ENCODE measurements at places on chromosomes 6 and 20.

GRCh38 chr20:7291946-7292345, 524.5 kb downstream of the BMP2 start:
- DNase-seq: no peak

GRCh38 chr6:160207618-160208017, 51.0 kb downstream of the SLC22A2 start:
- no peak for DNase-seq

DNA sequence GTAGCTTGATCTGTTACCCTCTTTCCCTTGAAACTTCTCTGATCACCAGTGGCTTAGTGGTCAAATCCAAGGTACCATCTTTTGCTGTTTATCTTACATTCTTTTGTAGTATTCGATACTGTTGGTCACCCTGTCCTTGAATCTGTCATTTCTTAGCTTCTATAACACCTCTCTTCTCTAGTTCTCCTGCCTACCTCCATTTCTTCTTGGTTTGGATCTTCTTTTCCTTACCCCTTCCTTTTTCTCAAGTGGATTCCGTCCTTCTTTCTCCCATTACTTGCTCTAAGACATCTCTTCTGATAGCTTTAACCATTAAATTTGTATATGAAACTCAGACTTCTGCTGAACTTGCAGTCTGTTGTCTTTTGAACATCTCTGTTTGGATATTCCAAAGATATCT, 39.9 kb downstream of the QKI start:
- DNase-seq: no peak

DNA sequence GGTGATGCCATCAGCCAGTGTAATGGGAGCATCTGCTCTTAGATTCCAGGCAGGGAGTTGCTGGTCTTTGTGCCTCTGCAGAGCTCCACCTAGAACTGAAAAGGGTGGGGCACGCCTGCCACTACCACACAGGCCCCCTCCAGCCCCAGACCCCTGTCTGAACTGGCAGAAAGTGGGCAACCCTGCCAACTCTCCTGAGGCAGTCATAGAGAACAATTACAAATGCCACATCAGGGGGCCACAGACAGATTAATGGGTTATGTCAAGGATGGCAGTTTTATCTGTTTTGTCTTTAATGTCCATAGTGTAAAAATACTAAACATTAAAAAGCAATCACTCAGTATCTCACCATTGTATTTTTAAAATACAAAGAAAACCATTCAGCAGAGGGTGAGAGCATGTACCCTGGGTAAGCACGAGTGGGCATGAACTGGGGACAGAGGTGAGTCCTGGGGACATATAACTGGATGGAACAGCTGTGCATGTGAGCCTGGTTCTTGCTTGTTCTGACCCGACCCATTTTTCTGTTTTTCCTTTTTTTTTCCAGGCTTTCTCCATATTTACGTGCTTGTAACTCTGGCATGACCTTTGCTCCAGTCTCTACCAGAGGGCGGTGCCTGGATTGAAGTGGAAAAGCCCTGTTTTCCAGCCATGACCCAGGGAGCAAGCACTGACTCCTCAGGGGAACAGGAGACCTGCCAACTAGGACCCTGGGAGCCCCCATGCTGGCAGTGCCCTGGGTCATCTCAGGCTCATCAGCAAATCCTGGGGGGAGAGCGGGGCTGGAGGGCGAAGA, 8.2 kb downstream of the TRAF3IP2 start:
- no peak for DNase-seq

DNA sequence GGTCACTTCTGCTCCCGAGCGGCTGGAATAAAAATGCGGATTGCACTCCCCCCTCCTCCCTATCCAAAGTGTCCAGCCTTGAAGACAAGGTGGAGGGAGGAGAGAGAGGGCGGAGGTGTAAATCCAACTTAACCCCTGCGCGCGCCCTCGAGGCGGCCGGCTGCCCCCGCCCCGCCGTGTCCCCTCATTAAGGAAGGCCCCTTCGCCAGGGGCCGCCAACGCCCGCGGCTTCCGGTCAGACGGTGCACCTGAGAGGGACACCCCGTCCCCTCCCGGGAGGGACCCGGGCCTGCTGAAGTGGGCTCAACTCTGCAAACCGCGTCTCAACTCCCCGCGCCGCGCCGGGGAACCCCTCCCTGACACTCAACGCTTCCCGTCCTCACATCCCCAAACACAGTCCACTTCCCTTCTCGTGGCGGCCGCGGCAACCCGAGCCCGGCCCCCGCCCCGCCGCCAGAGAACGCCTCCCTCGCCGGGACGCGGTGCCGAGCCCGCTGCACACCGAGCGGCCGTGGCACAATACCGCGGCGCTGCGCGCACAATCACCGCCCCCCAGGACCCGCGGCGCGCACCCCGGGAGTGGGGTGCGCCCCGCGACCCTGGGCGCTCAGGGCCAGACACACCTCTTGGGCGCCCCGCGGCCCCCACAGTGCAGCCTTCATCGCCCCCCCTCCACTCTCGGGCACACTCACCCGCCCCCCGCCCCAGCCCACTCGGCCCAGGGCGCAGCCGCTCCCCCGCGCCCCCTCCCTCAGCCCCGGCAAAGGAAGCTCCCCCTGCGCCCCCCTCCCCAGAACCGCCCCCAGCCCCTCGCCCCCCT, 102.5 kb downstream of the NOL4L start:
- no peak for DNase-seq

GRCh38 chr6:115969207-115969929, 91.3 kb downstream of the FRK start:
- DNase-seq: no peak

- DNase-seq: no peak
Measured at GRCh38 chr6:117515326-117515725, 32.9 kb downstream of the DCBLD1 start.

- DNase-seq: no peak
Measured at GRCh38 chr6:56996401-56996800, 41.5 kb downstream of the BEND6 start.

DNA sequence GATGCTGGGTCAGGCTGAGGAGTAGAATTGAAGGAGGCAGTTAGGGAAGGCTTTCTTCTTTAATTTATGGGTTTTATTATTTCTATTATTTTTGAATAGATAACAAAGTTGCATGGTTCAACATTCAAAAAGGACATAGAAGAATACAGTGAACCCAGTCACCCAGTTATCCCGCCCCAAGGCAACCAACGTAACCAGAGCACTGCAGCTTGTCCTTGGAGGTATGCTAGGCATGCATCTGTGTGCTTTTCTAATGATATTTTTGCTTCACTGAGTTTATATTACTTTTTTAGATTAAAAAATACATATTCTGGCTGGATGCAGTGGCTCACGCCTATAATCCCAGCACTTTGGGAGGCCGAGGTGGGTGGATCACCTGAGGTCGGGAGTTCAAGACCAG, 47.4 kb upstream of the DSN1 start:
- DNase-seq: no peak

DNA sequence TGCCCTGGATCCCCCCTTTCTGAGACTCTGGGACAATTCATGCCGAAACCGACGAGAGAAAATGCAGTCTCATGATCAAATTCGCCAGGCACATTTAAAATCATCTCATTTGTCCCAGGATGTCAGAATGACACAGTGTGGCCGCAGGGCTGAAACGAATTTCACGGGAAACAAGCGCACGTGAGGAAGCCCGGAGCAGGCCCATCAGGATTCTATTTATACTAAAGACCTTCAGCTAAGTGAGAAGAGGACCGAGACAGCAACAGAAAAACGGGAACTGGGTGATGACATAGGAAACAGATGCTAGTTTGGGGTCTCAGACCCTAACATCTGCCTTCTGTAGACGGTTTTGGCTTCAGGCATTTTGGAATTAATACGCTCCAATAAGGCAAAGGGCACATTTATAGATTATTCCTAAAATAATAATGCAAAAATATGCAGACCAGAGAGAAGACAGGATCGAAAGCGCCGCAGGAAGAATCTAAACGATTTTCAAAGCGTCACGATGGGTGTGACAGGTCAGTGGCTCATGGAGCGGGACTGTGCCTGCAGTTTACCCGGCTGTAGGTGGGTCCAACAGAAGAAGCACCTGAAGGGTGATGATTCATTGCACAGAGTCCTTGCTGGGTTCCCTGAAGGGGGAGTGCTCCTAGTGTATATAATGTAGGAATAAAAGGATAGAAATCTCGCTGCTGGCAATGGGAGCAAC, 80.8 kb upstream of the MPC1 start:
- DNase-seq: no peak

GRCh38 chr6:111691345-111692225, 85.9 kb upstream of the TRAF3IP2 start:
- no peak for DNase-seq

GRCh38 chr20:45069261-45069660, 31.7 kb downstream of the KCNS1 start:
- no peak for DNase-seq

DNA sequence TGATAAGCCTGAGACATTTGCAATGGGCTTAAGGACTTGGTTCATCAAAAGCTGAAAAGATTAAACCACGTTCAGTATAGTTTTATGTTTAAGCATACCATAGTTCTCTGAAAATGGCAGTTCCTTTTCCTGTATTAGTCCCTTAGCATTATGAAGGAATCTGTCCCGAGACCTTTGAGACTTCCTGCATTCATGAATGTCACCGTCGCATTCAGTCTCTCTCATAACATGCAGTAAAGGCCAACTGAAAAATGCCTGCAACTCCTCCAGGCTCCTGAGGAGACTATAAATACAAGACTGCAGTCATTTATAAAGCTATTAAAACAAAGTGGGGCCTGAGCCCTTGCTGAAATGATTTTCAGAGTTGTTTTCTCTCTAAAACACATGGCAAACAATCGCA, 129.1 kb downstream of the SYCP2 start:
- DNase-seq: no peak

DNA sequence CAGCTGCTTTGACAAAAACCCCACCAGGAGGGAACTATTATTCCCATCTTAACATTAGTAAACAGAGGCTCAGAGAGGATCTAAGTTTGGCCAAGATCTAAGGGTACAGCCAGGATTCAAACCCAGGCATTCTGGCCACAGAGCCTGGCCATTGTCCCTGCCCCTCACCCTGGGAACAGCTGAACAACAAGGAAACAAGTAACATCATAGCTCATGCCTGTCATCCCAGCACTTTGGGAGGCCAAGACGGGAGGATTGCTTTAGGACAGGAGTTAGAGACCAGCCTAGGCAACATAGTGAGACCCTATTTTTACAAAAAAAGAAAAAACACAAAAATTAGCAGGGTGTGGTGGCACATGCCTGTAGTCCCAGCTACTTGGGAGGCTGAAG, 27.5 kb downstream of the TOX2 start:
- no peak for DNase-seq

DNA sequence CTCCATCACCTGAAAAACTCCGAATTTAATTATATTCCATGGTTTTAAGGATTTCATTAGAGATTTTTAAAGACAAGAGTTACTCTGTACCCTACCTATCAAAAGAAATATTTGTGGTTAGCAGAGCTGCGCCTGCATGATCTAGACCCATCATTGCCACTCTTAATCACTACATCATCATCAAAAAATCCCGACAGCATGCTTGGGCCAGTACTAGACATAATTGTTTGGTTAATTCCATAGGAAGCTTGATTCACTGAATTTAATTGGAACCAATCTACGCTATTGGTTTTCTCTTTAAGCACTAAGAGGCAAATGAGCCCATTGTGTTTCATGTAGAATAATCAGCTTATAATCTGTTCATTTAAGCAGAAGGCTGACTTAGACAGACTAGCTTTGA, 33.4 kb upstream of the RNF217 start:
- DNase-seq: no peak

DNA sequence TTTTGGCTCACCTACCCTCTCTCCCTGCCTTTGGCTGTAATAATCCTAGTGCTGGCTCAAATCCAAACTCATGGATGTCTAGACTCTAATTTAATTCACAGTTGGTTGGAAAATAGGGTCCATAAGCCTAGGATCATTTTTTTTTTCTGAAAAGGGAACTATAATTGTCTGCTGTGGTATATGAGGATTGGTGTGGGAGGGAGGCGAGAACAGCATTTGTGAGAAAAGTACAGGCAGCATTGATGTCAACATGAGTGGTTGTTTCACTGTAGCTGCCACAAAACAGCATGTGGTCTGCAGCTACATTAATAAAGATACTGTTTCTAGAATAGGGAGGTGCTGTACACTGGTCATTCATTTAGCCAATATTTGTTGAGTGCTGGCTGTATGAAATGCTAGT, 18.6 kb upstream of the POLR1H start:
- DNase-seq: no peak

DNA sequence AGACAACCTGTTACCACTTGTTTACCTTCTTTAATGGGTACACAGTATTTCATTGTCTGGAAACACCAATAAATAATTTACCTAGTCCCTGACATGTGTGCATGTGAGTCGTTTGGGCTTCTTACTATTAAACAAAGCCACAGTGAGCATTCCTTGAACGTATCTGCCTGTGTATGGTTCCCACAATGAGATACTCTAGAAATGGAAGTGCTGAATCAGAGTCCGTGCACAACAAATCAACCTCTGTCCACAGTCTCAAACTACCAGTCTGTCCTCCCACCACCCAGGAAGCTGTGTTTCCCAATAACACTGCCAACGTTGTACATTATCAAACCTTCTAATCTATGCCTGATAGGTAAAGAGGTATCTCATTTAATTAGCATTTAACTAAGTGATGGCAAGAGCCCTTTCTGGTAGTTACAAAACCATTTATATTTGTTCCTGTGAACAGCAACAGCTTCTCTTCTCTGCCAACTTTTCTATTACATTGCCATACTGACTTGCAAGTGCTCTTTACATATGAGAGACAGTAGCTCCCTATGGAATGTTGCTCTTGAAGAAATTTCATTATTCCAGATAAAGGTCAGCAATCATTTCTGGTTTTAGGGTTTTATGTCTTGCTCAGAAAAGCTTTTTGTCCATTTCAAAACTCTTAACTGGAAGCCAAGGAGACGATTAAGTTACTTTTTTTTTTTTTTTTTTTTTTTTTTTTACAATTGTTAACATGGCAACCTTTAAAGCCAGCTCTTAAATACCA, 14.7 kb downstream of the JAG1 start:
- no peak for DNase-seq

DNA sequence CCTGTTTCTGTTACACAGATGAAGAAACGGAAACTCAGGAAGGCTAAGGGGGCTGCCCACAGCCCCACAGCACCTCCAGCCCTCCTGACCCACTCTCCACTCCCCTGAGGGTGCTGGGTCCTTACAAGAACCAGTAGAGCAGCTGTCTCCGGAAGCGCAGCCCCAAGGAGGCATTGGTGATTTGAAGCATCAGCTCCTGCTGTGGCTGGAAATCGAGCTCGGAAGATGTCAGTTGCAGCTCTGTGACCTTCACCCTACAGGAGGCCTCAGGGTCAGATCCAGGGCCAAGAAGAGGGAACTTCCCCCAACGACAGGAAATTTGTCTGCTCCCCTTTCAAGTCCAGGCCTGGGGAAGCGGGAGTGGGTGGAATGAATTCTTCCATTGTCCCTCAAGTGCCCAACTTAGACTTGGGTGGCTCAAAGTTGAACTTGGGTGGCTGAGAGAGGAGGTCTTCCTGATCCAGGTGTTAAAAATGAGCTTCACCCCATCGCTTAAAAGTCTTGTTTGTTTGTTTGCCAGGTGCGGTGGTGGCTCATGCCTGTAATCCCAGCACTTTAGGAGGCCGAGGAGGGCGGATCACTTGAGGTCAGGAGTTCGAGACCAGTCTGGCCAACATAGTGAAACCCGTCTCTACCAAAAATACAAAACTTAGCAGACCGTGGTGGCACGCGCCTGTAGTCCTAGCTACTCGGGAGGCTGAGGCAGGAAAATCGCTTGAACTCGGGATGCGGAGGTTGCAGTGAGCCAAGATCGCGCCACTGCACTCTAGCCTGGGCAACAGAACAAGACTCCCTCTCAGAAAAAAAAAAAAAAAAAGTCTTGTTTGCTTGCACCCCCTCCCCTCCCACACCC, 1.9 kb downstream of the PLTP start:
- no peak for DNase-seq
